ENCODE measurements at places on chromosomes 7 and 10.

- no peaks in the 10 kb centered on the region for H3K4me1 ChIP-seq
- H3K27me3 ChIP-seq = no peaks in the 10 kb centered on the region
- H3K27ac ChIP-seq = no peak overlapping the region
- H3K4me3 ChIP-seq = no peak overlapping the region
- no peaks in the 10 kb centered on the region for H3K36me3 ChIP-seq
Observed at GRCh38 chr7:81211204-81211933, 292.5 kb upstream of the SEMA3C start.

DNA sequence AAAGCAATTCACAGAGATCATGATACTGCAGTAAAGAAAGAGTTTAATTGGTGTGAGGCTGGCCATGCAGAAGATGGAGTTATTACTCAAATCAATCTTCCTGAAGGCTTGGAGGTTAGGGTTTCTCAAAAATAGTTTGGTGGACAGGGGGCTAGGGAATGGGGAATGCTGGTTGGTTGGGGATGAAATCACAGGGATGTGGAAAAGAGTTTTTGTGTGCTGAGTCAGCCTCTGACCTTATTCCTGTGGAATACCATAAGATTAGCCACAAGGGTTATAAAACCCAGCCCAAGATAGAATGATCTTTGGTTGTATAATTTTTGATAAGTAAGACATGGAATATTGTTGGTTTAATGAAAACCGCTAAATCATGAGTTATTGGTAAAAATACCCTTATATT lies 764.3 kb downstream of the TYW1 start:
- no peaks in the 10 kb centered on the region for H3K36me3 ChIP-seq
- H3K27ac ChIP-seq = no peak overlapping the region
- no peaks in the 10 kb centered on the region for H3K4me1 ChIP-seq
- no peak for DNase-seq
- H3K27me3 ChIP-seq = no peaks in the 10 kb centered on the region

DNA sequence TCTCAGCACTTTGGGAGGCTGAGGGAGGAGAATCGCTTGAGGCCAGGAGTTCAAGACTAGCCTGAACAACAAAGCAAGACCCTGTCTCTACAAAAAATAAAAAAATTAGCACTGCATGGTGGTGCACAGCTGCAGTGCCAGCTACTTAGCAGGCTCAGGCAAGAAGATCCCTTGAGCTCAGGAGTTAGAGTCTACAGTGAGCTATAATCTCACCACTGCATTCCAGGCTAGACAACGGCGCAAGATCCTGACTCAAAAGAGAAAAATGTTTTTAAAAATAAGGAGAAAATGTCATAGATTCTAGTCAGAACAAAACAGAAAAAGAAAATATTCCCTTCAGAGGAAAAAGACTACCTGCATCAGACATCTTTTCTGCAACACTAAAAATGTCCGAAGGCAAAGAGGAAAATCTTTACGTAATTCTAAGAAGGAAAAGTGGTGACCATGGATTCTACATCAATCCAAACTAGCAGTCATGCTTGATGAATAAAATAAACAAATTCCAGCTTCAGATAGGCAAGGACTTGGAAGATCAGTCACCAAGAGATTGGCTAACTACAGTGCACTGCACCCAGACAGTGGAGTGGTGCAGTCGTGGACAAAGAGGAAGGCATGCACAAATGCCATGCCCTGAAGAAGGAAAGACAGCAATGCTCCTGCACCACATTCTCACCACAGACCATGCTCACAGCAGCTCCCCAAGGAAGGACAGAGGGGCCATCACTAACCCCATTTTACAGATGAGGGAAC lies 54.3 kb downstream of the ERCC6 start:
- peaks cover 28% of the 10 kb centered on the region for H3K36me3 ChIP-seq
- DNase-seq = no peak

DNA sequence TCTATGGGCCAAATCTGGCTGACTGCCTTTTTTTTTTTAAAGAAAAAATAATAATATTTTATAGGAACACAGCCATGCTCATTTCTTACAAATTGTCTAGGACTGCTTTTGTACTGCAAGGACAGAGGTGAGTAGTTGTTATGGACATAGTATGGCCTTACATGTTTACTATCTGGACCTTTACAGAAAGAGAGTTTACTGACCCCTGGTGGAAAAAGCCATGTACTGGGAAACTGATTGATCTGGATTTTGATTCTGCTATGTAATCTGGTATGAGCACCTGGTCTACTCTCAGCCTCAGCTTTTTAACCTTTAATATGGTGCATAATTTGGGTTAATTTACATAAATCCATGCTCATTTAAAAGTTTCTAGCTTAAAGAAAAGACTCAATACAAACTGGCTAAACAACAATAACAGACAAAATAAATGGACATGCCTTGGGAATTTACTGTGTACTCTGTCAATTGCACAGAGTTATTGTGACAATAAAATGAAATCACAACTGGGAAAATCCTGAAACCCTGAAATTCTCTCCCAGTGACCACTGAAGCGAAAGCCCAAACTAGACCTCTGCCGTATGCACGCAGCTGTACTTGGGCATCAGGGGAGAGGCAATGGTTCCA lies 260.7 kb downstream of the BMPER start:
- H3K27me3 ChIP-seq = no peaks in the 10 kb centered on the region
- H3K27ac ChIP-seq = no peak overlapping the region
- no peak overlapping the region for H3K4me3 ChIP-seq
- no peaks in the 10 kb centered on the region for H3K4me1 ChIP-seq

- no peak for DNase-seq
- H3K27ac ChIP-seq = no peak overlapping the region
- H3K27me3 ChIP-seq = no peaks in the 10 kb centered on the region
- H3K4me1 ChIP-seq = no peaks in the 10 kb centered on the region
- no peak overlapping the region for H3K4me3 ChIP-seq
Observed at GRCh38 chr10:77084431-77085144, 553.0 kb downstream of the KCNMA1 start.
